ENCODE measurements at places on chromosomes 1 and 21.

DNA sequence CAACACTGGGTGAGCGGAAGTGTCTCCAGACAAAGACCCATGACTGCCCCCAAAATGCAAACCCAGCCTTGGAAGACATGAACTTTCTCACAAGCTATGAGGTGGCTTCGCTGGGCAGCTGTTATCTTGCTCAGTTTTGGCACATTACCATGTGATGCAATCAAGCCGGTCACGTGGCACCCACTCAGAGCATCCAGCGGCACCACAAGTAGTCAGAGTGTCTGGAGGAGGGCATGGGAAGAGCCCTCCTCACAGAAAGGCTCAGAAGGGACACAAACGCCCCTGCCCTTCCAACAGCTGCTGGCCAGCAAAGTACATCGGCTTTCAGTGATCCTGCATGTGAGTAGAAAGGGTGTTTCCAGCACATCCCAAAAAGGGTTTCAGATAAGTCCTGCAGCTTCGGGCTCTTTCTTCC, 145.5 kb upstream of the IRF2BP2 start:
- no peak for DNase-seq

DNA sequence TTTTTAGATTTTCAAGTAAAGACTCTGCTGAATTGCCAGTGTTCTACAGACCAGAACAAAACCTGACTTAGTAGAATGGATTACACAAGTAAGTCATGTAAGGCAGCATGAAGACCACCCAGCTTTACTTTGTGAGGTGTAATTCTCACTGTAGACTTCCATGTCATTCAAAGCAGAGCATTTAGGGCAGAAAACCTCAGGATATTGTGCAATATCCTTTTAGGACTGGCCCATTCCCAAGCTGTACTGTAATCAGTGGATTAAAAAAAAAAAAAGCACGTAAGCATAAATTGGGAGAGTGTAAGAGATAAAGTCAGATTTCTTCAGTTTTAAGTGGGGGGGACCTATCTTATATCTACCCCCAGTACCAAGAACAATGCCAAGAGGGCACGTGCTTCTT, 380.5 kb upstream of the PRMT6 start:
- DNase-seq = no peak

DNA sequence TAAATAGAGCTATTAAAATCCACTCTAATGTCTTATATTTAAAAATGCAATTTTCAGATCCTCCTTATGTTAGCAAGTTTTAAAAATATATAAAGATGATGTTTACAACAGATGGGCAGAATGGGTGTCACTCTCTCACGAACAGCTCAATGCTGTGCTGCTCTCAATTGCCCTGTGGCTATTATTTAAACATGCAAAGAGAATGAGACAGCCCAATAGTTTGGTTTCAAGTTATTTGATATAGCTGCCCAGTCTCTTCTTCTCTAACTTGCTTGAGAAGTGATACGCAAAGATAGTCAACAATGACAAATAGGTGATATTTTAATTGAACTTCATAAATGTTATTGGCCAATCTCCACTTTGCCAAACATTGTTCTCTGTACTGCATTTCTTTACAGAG, 199.3 kb upstream of the GREM2 start:
- no peak for DNase-seq

DNA sequence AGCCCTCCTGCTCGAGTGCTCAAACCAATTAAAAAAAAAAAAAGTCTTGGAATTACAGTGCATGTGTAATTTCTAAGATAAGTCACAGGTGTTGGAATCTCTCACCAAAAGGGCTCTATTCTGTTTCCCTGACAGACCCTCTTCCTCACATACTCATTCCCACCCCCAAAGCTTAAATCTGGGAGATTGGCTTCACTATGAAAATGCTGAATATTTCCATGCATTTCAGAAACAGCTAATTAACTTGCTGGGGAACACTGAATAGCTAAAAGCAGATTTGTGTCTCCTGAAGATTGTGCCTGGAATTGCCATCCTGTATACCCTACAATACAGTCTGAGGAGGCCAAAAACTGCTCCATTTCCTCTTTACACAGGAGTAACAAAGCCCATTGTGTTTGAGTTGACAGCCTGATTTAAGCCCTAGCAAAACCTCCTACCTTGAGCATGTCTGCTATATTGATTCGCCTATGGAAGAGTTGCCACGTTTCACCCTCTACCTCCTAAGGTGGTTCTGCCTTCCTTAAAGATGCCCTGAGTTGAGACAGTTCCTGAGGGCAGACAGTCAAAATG, 1.4 kb upstream of the PIK3R3 start:
- DNase-seq = no peak

DNA sequence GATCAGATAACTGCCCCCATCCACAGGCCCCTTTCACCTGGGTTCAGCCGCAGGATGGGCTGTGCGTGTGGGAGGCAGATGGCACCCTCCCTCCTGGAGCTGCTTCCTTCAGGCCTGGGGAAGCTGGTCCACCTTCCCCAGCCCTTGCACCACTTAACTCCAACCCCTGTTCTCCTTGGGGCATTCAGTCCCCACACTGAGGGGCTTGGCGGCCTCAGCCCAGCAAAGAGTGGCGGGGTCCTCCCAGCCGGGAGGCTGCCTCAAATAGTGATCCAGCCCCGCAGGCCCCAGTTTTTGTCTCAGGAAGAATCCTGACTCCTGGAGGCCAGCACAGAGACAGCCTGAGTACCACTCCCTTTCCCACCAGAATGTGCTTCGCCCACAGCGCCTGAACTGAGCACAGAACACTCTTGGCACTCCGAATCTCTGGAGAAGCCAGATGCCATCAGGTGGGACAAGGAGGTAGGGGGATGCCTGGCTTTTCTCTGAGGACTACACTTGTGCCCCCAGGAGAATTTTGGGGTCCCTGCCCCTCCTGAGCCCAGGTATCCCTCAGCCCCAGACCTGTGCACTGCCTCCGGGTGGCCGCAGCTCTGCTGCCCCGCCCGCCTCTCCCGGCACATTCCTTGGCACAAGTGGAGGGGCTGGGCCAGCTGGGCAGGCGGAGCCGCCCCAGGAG, 936 bp downstream of the PAQR6 start:
- DNase-seq = no peak

- no peak for DNase-seq
Measured at GRCh38 chr1:84771895-84772294, 81.6 kb upstream of the SSX2IP start.

DNA sequence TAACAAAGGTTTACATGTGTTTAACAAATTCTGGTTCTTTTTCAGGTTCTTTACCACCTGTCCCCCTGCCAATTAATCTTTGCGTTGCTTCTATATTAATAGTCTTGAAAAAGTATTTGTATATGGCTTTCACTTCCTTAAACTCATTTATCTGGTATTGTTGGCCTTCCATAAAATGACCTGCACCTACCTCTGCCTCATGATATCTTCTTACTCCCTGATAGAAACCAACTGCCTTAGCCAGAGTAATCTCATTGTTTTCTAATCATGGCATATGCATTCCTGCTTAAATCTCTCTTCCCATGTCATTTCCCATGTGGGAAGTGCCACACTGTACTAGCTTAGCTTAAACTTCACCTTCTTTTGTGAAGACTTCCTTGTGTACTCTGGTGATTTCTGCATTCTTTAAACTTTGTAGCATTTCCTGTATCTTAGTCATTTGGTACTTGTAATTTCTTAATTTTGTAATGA, 8.7 kb downstream of the SMG7 start:
- DNase-seq = no peak

GRCh38 chr1:20194757-20195461, 8.6 kb upstream of the PLA2G2C start:
- no peak for DNase-seq

- DNase-seq = no peak
Measured at GRCh38 chr1:242128951-242129502, 130.1 kb upstream of the MAP1LC3C start.

GRCh38 chr1:223723351-223723904, 11.1 kb downstream of the CAPN2 start:
- DNase-seq = peak; percentile 46

DNA sequence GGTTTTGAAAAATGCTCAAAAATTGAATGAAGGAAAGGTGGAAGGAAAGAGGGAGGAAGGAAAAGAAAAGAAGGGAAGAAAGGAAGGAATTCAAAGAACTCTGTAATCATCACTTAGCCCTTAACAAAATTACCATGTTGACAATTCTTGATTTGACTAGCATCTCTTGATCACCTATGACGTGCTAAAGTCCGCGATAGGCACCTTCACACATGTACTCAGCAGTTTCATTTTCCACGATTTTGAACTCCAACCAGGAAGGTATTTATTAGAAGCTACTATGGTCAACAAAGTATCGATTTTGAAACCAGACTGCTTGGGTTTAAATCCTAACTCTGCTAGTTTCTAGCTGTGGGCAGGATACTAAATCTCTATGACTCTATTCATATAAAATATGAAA, 146.9 kb downstream of the DAB1 start:
- DNase-seq = no peak

GRCh38 chr1:119960501-119960900, 64.2 kb upstream of the ADAM30 start:
- no peak for DNase-seq

GRCh38 chr1:7442036-7442435, 329.1 kb upstream of the VAMP3 start:
- DNase-seq = no peak

- no peak for DNase-seq
Measured at GRCh38 chr21:34846601-34847112, 177.9 kb downstream of the CLIC6 start.

GRCh38 chr1:193265716-193266115, 79.3 kb upstream of the B3GALT2 start:
- DNase-seq = no peak

- DNase-seq = no peak
Measured at GRCh38 chr1:67683316-67683715, 1.7 kb upstream of the GADD45A start.

GRCh38 chr21:27582948-27583430, 616.1 kb upstream of the ADAMTS5 start:
- DNase-seq = no peak

- DNase-seq = no peak
Measured at GRCh38 chr1:155092131-155092530, 13.5 kb downstream of the EFNA3 start.

Data from chondrocyte (in vitro differentiated cells).